GM23248 (cell line): ENCODE measurements at places on chromosomes 7 and 10.

DNA sequence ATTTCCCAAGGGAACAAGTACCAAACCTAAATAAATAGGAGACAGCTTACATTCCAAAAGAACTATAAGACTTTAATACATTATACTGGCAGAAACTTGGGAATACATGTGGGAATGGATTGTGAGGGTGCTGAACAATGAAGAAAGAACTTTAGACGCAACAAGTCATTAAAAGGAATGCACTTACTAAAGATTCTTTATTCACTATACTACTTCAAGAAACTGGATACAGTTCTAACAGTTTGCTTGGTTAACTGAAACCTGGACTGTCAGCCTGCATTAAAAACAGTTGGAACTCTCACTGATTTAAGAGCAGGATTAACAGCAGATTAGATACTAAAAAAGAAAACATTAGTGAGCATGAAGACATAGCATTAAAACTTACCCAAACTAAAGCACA, 12.0 kb downstream of the CACUL1 start:
- peaks cover 49% of the 10 kb centered on the region for H3K4me1 ChIP-seq
- no peaks in the 10 kb centered on the region for H3K36me3 ChIP-seq
- no peak overlapping the region for H3K4me3 ChIP-seq
- peak; percentile 58 for DNase-seq
- H3K27ac ChIP-seq: peak overlapping the region; percentile 46

DNA sequence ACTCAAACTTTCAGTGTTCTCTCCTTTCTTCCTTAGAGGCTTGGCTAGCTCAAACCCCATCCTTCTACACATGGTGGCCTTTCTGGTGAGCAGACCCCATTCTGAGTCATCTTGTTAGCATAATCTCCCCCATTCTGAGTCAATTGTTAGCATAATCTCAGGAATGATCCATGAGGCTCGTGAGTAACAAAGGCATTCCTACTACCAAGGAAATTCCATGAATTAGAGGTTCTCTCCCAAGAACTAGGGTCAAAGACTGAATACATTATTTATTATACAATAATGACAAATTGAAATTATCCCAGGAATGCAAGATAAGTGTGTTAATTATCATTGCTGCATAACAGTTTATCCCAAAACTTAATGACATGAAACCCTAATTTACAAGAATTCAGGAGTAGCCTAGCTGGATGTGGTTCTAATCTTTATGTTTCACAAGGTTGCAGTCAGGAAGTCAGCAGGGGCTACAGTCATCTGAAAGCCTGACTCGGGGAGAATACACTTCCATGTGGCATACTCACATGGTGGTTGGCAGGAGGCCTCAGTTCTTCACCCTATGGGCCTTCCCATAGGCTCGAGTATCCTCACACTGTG, 100.2 kb downstream of the MMRN2 start:
- DNase-seq: peak; percentile 86
- peaks cover 17% of the 10 kb centered on the region for H3K4me1 ChIP-seq
- no peak overlapping the region for H3K4me3 ChIP-seq
- H3K36me3 ChIP-seq: no peaks in the 10 kb centered on the region
- H3K27me3 ChIP-seq: no peaks in the 10 kb centered on the region

DNA sequence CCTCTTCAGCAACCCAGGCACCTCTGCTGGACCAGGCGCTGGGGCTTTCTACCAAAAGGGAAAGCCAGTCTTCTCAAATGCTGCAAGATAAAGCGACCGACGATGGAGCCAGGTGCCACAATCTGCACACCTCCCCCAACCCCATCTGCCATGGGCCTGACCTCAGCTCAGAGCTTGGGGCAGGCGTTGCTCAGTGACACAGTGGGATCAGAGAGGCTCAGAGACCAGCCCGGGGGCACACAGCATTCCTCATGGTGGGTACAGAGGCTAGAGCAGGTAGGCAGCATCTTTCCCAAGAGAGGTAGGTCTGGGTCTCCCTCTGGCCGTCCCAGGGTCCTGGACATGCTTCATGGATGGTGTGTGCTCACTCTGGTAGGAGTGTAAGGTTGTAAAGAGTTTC, 56.3 kb downstream of the ZMIZ1 start:
- peaks cover 21% of the 10 kb centered on the region; the same call in 1 of the 2 replicates for H3K36me3 ChIP-seq
- no peak for DNase-seq
- H3K4me1 ChIP-seq: peaks cover 26% of the 10 kb centered on the region

- no peaks in the 10 kb centered on the region for H3K36me3 ChIP-seq
- DNase-seq: no peak
- no peaks in the 10 kb centered on the region for H3K27me3 ChIP-seq
These were observed 42.6 kb upstream of the DLG5 start for GRCh38 chr10:77969114-77969513.
